Calu3 (cell line): ENCODE measurements at places on chromosomes 12 and 14. TPM values are rescaled to one million over a fixed set of nuclear protein-coding genes. Genes with fewer than 3 reads are reported as not detected.

DNA sequence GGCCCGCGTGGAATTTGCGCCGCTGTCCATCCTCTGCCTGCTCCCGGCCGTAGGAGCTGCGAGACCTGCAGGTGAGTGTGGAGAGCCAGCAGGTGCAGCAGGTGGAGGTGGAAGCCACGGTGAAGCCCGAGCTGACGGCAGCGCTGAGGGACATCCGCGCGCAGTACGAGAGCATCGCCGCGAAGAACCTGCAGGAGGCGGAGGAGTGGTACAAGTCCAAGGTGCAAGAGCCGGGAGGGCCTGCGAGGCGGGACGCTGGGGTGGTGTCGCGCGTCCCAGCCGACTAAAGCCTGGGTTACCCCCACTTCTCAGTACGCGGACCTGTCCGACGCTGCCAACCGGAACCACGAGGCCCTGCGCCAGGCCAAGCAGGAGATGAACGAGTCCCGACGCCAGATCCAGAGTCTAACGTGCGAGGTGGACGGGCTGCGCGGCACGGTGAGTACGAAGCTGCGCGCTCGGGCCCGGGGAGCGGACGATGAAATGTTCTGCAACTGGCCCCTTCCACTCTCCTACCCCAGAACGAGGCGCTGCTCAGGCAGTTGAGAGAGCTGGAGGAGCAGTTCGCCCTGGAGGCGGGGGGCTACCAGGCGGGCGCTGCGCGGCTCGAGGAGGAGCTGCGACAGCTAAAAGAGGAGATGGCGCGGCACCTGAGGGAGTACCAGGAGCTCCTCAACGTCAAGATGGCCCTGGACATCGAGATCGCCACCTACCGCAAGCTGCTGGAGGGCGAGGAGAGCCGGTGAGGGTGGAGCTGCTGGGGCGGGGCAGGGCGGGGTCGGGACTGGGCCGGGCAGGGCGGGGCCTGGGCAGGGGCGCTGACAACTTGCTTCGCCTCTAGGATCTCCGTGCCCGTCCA is 2.1 kb downstream of the PRPH start:
- H3K27ac ChIP-seq, result no peak overlapping the region
- peaks cover 23% of the 10 kb centered on the region for H3K4me1 ChIP-seq
- peak; percentile 69 for DNase-seq
- peaks cover 16% of the 10 kb centered on the region for H3K27me3 ChIP-seq
- H3K4me3 ChIP-seq, result peak overlapping the region; percentile 60

DNA sequence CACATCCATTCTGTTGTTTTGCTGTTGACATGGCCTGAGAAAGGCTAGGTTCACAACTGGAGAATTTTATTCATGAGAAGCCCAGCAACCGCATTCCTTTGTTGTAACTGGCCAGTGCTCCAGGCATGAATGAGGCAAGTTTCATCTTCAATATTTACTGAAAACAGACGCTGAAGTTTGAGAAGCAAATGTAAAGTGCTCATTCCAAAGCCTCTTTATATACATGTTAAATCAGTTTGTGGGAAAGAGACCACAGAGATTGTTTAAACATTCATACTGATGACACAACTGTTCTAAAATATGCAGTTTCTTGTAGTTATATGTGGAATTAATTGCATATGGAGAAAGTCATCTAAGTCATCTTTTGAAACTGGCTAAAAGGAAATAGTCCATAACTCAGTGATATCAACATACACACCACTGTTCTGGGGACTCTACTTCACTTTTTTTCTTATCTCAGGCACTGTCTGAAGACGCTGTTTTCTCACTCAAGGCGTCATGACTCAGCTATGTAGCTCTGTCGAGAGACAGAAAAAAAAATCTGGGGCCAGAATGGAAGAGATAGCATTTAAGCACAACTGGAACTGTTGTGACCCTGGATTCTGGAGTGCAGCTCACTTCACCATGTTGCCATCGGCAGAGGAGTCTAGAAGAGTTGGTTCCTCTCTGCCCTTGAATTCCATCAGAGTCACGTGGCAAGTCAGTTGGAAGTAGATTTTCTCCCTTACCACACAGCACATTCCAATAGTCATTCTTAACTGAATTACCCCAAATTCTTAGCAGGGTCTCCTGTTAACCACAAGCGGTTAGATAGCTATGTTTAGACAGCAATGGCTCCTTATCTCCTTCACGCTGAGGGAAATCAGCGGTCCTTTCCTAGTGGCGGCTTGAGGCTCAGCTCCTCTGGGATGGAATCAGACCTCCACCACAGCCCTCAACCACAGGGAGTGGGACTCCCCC is 258.4 kb upstream of the HMGA2 start:
- no peak overlapping the region for H3K4me3 ChIP-seq
- no peak overlapping the region for H3K27ac ChIP-seq
- H3K36me3 ChIP-seq, result no peaks in the 10 kb centered on the region
- H3K4me1 ChIP-seq, result peaks cover 27% of the 10 kb centered on the region
- no peak for DNase-seq

DNA sequence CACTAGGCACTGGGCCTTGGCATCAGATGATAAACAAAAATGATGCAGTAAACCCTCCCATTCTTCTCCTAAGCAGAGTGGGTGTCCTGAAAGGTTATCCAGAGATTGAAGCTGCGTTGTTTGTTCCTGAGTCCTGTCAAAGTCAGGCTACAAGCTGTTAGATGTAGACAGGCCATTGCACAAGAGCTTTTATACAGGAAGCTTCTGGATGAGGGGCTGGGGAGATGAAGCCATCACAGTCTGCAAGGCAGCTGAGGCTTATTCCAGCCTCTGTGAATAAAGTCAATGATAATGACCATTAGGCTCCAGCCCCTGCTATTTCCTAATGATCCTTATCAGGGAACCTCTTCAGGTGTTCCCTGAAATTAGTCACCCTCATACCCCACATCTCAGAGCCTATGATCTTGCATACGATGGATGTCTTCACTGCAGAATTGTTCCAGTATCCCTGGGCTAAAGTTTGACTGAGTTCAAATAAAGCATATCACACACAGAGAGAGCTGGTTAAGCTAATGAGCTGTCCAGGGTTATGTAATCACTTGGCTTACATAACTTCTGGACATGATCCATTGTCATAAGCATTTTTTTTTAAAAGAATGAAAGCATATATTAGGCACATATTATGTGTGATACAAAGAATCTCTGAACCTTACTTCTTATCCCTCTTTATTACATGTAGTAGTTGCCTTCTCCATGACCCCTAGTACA is 337.1 kb upstream of the OR4E1 start:
- H3K27me3 ChIP-seq, result peaks cover 33% of the 10 kb centered on the region
- no peak overlapping the region for H3K27ac ChIP-seq
- no peaks in the 10 kb centered on the region for H3K4me1 ChIP-seq
- H3K4me3 ChIP-seq, result no peak overlapping the region
- DNase-seq, result no peak
- no peaks in the 10 kb centered on the region for H3K36me3 ChIP-seq

DNA sequence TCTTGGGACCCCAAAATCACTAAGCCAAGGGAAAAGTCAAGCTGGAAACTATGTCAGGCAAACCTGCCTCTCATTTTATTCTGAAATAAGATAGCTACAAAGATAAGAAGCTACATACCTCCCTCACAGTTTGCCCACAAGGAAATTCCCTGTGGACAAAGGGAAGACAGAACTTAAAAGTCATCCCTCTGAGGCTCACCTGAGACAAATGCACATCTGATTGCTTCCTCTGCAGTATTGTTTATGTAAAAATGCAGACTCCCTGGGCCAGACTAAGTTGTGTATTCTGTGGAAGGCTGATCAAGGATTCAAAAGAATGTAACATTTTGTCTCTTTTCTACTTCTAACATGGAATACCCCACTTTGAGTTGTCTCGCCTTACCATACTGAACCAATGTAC is 2.5 kb upstream of the PLBD1 start:
- H3K4me3 ChIP-seq, result no peak overlapping the region
- H3K27ac ChIP-seq, result no peak overlapping the region
- peaks cover 28% of the 10 kb centered on the region for H3K36me3 ChIP-seq
- no peaks in the 10 kb centered on the region for H3K27me3 ChIP-seq

DNA sequence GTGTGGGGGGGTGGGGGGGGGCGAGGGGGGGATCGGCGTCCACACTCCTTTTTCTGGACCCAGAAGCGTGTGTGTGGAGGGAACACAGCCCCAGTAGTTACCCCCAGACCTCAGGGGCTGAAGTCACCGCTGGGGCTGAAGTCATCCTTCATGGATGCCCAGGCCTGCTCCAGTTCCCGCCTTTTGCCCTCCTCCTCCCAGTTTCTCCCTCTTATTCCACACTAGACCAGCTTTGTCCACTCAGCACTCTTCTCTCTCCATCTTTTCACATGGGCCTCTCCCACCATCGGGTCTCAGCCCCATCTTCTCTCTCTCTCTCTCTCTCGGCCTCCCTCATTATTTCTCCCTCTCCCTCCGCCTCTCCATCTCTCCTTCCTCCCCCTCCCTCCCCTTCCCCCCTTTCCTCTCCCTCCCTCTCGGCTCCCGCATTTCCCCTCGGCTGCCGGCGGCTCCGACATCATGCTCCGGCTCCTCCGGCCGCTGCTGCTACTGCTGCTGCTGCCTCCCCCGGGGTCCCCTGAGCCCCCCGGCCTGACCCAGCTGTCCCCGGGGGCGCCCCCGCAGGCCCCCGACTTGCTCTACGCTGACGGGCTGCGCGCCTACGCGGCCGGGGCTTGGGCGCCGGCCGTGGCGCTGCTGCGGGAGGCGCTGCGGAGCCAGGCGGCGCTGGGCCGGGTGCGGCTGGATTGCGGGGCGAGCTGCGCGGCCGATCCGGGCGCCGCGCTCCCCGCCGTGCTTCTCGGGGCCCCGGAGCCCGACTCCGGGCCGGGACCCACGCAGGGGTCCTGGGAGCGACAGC is at the start of gene P3H3:
TSS of gene P3H3 (plus strand) at position 426 of the 799 bp plus-strand sequence. CDS start at position 460, 34 bp downstream.
- no peak for DNase-seq
- peaks cover 16% of the 10 kb centered on the region for H3K36me3 ChIP-seq
- peak within 1 kb of the TSS; percentile 75 for H3K4me3 ChIP-seq
- peak within 1 kb of the TSS; percentile 25 for H3K27ac ChIP-seq
- H3K27me3 ChIP-seq, result peaks cover 97% of the 10 kb centered on the region

DNA sequence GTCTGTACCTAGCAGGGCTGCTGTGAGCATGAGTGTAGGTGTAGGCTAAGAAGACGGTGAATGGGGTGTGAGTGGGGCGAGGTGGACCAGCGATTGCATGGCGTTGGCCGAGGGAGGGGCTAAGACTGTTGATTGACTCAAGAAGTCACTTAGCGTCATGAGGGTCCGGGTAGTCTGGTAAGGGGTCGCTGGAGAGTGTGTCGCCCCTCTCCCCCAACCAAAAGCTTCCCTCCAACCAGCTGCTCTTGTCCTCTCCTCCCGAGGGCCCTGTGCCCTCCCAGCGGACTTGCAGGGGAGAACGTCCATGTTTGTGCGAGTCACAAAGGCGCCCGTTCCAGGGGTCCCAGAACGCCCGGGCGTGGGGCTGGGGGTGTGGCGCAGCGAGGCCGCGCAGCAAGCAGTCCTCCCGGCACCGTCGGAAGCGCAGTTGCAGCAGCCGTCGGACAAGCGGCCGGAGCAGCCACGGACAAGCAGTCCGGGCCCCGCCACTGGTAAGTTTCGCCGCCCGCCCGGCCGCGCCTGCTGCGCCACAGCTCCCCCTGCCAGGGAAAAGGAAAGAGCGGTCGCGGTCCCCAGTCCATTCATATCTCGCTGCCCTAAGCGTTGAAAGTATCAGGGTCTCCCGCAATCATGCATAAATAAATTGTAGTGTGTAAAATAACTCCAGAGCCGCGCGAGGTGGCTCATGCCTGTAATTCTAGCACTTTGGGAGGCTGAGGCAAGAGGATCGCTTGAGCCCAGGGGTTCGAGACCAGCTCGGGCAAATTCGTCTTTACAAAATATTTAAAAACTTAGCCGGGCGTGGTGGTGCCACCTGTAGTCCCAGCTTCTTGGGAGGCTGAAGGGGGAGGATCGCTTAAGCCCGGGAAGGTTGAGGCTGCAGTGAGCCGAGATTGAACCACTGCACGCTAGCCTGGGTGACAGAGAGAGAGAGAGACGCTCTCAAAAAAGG is at the start of gene CCDC63:
TSS of gene CCDC63 (plus strand) at position 373 of the 952 bp plus-strand sequence. CDS start 5,968 bp downstream, outside the sequence.
- no peaks in the 10 kb centered on the region for H3K4me1 ChIP-seq
- DNase-seq, result peak; percentile 82
- H3K36me3 ChIP-seq, result peaks cover 6% of the 10 kb centered on the region
- H3K27ac ChIP-seq, result no peak within 1 kb of the TSS
- peak within 1 kb of the TSS; percentile 75 for H3K4me3 ChIP-seq
- peaks cover 75% of the 10 kb centered on the region for H3K27me3 ChIP-seq

- H3K36me3 ChIP-seq, result no peaks in the 10 kb centered on the region
- no peaks in the 10 kb centered on the region for H3K27me3 ChIP-seq
- no peaks in the 10 kb centered on the region for H3K4me1 ChIP-seq
- H3K27ac ChIP-seq, result no peak overlapping the region
Observed at GRCh38 chr12:103350116-103350515, 145.7 kb downstream of the C12orf42 start.

DNA sequence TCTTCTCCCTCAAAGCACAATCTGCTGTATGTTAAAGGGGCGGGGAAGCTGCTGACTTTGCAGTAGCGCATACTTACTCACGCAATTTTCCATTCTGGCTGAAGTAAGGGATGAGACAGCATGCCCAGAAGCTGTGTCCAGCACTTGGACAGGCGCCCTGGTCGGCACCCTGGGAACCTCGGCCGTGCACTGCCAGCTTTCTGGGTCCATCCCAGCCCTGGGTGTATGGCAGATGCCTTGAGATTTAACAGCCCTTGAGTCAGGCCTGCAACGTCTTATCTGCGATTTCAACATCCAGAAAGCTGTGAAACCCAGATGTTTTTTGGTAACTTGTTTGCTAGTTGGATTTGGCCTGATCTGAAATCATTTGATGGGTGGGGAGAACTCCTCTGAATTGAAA is 16.1 kb downstream of the EML1 start:
- no peak overlapping the region for H3K4me3 ChIP-seq
- H3K4me1 ChIP-seq, result no peaks in the 10 kb centered on the region
- H3K27me3 ChIP-seq, result peaks cover 42% of the 10 kb centered on the region
- no peak for DNase-seq
- H3K27ac ChIP-seq, result no peak overlapping the region

DNA sequence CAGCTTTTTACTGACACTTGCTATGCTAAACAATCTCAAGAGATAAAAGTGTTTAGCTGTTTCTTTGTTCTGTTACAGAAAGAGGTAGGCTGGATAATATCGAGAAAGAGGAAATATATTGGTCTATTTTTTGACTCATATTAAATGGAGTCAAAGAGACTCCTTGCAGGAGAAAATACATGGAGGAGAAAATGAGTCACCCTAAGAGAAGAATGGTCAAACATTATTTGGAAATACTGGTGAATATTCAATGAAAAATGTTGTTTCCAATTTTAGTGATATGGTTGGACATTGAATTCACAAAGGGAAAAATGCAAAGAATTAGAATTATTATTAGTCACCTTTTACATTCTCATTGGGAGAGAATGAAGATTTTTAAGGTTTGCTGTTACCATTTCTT is 3.2 kb downstream of the KCNJ8 start:
- no peaks in the 10 kb centered on the region for H3K36me3 ChIP-seq
- DNase-seq, result no peak
- H3K27me3 ChIP-seq, result no peaks in the 10 kb centered on the region
- H3K4me3 ChIP-seq, result no peak overlapping the region
- no peak overlapping the region for H3K27ac ChIP-seq
- H3K4me1 ChIP-seq, result no peaks in the 10 kb centered on the region

Gene TSPAN9
- 6.0 and 8.5 TPM in 2 replicates for total RNA-seq

Gene KRT71
- not detected in 2 replicates for total RNA-seq

Gene COQ6
- 21.9 and 24.5 TPM in 2 replicates for total RNA-seq

Gene GUCY2C
- not detected in 2 replicates for total RNA-seq

Gene MEG3
- not detected in 2 replicates for total RNA-seq

Gene SMCO3
- total RNA-seq, result not detected in 2 replicates
